ENCODE measurements at places on chromosomes 3 and 15. TPM values are rescaled to one million over a fixed set of nuclear protein-coding genes. Genes with fewer than 3 reads are reported as not detected.
A peak's percentile ranks its signal among the peaks of the same experiment; 100 is the strongest.

GRCh38 chr3:47475029-47475569 is 642 bp downstream of the SCAP start:
- DNase-seq = no peak
- H3K27ac ChIP-seq = peak overlapping the region; percentile 85
- H3K36me3 ChIP-seq = no peaks in the 10 kb centered on the region
- no peaks in the 10 kb centered on the region for H3K27me3 ChIP-seq
- H3K4me3 ChIP-seq = peak overlapping the region; percentile 97

GRCh38 chr3:171480526-171480925 is 20.3 kb upstream of the TNIK start:
- H3K27ac ChIP-seq = no peak overlapping the region
- H3K4me3 ChIP-seq = no peak overlapping the region
- DNase-seq = no peak

- no peak overlapping the region for H3K27ac ChIP-seq
- H3K36me3 ChIP-seq = no peaks in the 10 kb centered on the region
Measured at GRCh38 chr3:109025896-109026295, 72.2 kb upstream of the GUCA1C start.

GRCh38 chr3:179488213-179488612 is 36.9 kb upstream of the GNB4 start:
- no peaks in the 10 kb centered on the region for H3K27me3 ChIP-seq
- H3K27ac ChIP-seq = no peak overlapping the region
- no peaks in the 10 kb centered on the region for H3K4me1 ChIP-seq

GRCh38 chr15:52133510-52134220 is 21.1 kb upstream of the BCL2L10 start:
- no peaks in the 10 kb centered on the region for H3K36me3 ChIP-seq
- H3K27me3 ChIP-seq = no peaks in the 10 kb centered on the region
- no peak overlapping the region for H3K4me3 ChIP-seq
- H3K27ac ChIP-seq = no peak overlapping the region
- peaks cover 18% of the 10 kb centered on the region for H3K4me1 ChIP-seq

GRCh38 chr15:88377509-88377908 is 89.7 kb downstream of the MRPL46 start:
- no peaks in the 10 kb centered on the region for H3K36me3 ChIP-seq
- no peak for DNase-seq

DNA sequence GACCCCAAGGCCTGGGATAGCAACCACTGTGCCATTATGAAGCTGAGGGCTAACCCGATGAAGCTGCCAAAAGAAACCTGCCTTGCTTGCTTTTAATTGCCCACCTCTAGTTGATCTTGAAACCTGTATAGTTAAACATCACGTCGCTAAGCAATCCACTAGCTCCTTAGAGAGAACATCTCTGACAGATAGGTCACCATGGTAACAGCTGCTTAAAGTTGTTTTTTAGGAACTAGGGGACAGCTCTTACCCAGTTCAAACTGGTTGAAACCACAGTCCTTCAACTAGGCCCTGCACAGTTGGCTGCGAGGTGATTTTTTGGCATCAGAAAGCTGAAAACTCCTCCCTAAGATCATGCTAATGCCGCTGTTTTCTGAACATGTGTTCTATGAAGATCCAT is 135.7 kb downstream of the EBLN2 start:
- DNase-seq = no peak
- no peaks in the 10 kb centered on the region for H3K36me3 ChIP-seq
- no peak overlapping the region for H3K4me3 ChIP-seq
- no peak overlapping the region for H3K27ac ChIP-seq

DNA sequence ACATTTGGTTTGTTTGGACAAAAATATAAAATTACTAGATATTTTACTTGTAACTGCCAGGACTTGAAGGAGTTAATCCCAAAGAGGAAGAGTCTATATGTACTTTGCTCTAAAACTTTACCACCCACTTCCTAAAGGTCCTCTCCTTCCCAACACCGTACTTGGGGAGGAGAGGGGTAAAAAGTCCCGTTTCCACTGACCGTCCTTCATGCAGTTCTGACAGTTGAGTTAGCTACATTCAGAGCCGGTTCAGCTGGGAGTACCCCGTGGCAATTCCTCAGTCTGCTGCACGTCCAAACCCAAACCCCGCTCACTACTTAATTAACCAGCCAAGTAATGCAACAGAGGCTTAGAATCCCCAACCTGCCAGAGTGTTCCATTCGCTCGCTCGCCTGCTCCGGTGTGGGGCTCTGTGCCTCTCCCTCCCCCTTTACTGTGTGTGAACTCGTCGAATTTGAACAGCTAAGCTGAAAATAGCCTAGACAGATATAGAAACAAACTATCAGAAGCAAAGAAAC is 519.7 kb downstream of the FOXP1 start:
- peaks cover 67% of the 10 kb centered on the region for H3K4me1 ChIP-seq
- DNase-seq = no peak
- H3K36me3 ChIP-seq = no peaks in the 10 kb centered on the region
- H3K4me3 ChIP-seq = peak overlapping the region; percentile 73

- H3K36me3 ChIP-seq = no peaks in the 10 kb centered on the region
- no peak for DNase-seq
- no peaks in the 10 kb centered on the region for H3K27me3 ChIP-seq
- peaks cover 31% of the 10 kb centered on the region for H3K4me1 ChIP-seq
Measured at GRCh38 chr15:71148048-71148447, 32.8 kb downstream of the THSD4 start.

- H3K4me3 ChIP-seq = no peak overlapping the region
- H3K27me3 ChIP-seq = no peaks in the 10 kb centered on the region
- no peak overlapping the region for H3K27ac ChIP-seq
- H3K36me3 ChIP-seq = no peaks in the 10 kb centered on the region
- no peak for DNase-seq
Measured at GRCh38 chr3:27511724-27512422, 27.7 kb upstream of the SLC4A7 start.

DNA sequence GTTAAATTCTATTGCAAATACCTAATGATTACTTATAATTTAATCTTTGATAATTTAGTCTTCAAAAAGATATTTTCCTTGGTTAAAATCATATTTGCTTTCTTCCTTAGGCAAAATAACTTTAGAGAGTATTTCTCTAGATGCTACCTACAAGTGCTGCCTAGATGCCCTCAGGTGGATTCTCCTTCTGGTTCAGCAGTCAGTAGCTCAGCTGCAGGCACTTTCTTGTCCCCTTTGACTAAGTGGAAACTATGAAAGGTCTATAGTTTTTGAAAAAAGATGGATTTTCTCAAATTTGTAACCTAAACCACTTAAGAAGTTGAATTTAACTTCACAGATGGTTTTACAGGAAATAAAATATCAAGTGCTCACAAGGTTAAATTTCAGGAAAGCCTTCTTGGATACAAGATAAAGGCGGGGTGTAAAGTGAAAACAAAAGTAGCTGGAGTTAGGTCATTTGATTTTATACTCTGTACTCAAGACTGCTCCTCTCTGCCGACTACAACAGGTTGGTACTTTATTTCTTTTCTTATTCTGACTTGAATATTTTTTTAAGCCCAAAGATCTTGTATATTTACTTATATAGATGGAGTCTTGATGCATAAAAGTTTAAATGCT is at the start of gene ACKR4:
TSS of gene ACKR4 (plus strand) at position 455 of the 618 bp plus-strand sequence. CDS start 3,128 bp downstream, outside the sequence.
- H3K4me3 ChIP-seq = peak within 1 kb of the TSS; percentile 29
- DNase-seq = no peak
- H3K27me3 ChIP-seq = no peaks in the 10 kb centered on the region
- no peaks in the 10 kb centered on the region for H3K4me1 ChIP-seq
- H3K27ac ChIP-seq = no peak within 1 kb of the TSS
- no peaks in the 10 kb centered on the region for H3K36me3 ChIP-seq

DNA sequence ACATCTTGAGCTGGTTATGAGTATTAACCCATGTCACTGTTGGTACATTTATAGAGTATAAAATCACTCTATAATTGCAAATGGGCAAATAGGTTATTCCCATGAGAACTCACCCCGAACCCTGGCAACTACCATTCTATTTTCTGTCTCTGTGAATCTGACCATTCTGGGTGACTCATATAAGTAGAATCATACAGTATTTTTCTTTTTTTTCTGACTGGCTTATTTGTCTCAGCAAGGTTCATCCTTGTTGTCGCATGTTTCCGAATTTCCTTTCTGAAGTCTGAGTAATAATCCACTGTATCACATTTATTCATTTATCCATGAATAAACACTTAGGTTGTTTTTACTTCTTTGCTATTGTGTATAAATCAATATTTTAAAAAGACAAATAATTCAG is 59.9 kb upstream of the CHRM5 start:
- H3K36me3 ChIP-seq = no peaks in the 10 kb centered on the region
- no peak overlapping the region for H3K4me3 ChIP-seq
- H3K4me1 ChIP-seq = no peaks in the 10 kb centered on the region
- H3K27ac ChIP-seq = no peak overlapping the region
- H3K27me3 ChIP-seq = no peaks in the 10 kb centered on the region
- no peak for DNase-seq

GRCh38 chr15:46275701-46276100 is 640.9 kb downstream of the SQOR start:
- no peak overlapping the region for H3K4me3 ChIP-seq
- H3K36me3 ChIP-seq = no peaks in the 10 kb centered on the region
- H3K4me1 ChIP-seq = no peaks in the 10 kb centered on the region

DNA sequence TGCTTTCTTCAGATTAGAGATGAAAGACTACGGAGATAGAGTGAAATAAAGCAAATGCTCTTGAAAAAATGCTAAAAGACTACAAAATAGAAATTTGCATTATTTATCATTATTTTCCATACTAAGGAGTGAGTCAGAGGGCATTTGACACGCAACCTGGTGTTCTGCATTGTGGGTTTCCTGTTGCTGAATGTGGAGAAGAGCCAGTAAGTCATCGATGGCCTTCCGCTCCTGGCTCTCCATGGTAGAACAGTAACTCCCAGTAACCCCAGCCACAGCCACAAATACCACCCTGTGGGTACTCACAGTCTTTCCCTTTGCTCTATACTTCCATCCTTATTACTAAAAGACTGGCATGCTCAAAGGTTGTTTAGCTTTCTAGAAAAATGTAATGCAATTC is 61.5 kb downstream of the CGGBP1 start:
- no peaks in the 10 kb centered on the region for H3K27me3 ChIP-seq
- no peaks in the 10 kb centered on the region for H3K36me3 ChIP-seq
- no peak overlapping the region for H3K27ac ChIP-seq
- no peak for DNase-seq
- H3K4me1 ChIP-seq = no peaks in the 10 kb centered on the region
- H3K4me3 ChIP-seq = no peak overlapping the region

GRCh38 chr3:194268654-194269512 is 82.2 kb downstream of the CPN2 start:
- DNase-seq = peak; percentile 54
- no peaks in the 10 kb centered on the region for H3K36me3 ChIP-seq
- H3K4me1 ChIP-seq = peaks cover 62% of the 10 kb centered on the region
- no peak overlapping the region for H3K4me3 ChIP-seq
- H3K27ac ChIP-seq = peak overlapping the region; percentile 89

- no peaks in the 10 kb centered on the region for H3K36me3 ChIP-seq
- peak overlapping the region; percentile 74 for H3K27ac ChIP-seq
- H3K4me3 ChIP-seq = no peak overlapping the region
- peaks cover 40% of the 10 kb centered on the region for H3K4me1 ChIP-seq
Measured at GRCh38 chr3:188126934-188127333, 27.0 kb upstream of the LPP start.

GRCh38 chr15:56964182-56964581 is 45.7 kb downstream of the TCF12 start:
- DNase-seq = no peak
- no peaks in the 10 kb centered on the region for H3K4me1 ChIP-seq
- H3K27ac ChIP-seq = no peak overlapping the region
- no peak overlapping the region for H3K4me3 ChIP-seq
- no peaks in the 10 kb centered on the region for H3K27me3 ChIP-seq

DNA sequence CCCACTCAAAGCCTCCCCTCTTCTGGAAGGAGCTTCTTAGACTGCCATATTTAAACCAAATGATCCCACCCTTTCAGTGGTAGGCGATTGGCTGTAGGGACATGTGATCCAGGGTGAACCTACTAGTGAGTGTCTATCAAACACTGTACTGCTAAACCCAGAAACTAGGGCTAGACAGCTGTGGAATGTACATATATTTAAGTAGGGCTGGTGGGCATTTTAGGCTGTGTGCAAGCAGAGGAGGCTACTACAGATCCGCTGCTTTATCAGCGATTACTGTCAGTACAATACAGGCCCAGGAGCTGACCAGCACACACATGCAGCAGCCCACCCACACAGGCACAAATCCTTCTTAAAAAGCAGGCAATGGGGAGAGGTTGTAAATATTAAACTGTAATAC is 15.4 kb upstream of the LARP6 start:
- H3K27me3 ChIP-seq = no peaks in the 10 kb centered on the region
- no peaks in the 10 kb centered on the region for H3K36me3 ChIP-seq
- H3K4me3 ChIP-seq = no peak overlapping the region

DNA sequence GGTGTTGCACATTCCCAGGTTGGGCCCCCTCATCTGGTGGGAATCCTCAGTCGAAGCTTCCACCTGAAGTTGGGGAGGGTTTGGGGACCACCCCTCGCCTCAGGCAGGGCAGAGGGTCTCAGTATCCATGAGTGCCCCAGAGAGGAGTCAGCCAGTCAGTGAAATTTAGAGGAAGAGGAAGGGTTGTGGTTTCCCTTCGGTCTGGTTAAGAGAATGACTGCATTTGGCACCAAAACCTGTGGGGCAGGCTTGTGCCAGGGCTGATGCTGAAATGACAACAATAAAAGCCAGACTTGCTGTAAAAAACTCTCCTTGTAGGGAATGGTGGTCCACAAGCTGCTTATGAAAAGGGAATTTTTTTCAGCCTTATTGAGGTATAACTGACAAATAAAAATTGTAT is 22.6 kb downstream of the LMCD1 start:
- H3K4me3 ChIP-seq = no peak overlapping the region
- H3K4me1 ChIP-seq = no peaks in the 10 kb centered on the region
- H3K27ac ChIP-seq = no peak overlapping the region
- no peak for DNase-seq
- H3K27me3 ChIP-seq = no peaks in the 10 kb centered on the region
- H3K36me3 ChIP-seq = no peaks in the 10 kb centered on the region

DNA sequence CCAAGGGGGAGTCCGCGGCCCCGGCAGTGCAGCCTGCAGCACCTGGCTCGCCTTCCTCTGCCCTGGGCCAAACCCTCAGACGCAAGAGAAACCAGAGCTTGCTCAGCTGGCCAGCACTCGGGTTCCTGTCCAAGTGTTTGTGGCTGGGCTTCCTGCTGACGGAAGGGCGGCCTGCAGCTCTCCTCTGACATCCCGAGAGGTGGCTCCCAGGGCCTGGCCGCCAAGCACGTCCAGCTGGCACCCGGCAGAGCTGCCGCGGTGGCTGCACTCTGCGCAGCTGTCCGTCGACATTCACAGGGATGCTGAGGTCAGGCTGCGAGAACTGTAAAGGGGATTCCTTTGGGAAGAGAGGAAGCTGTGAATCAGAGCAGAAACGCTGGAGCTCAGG is 85.6 kb downstream of the CPN2 start:
- H3K27ac ChIP-seq = peak overlapping the region; percentile 79
- H3K4me3 ChIP-seq = no peak overlapping the region
- H3K27me3 ChIP-seq = no peaks in the 10 kb centered on the region
- H3K36me3 ChIP-seq = no peaks in the 10 kb centered on the region
- peak; percentile 98 for DNase-seq

- no peak overlapping the region for H3K4me3 ChIP-seq
- peak; percentile 48 for DNase-seq
- H3K27ac ChIP-seq = no peak overlapping the region
- H3K27me3 ChIP-seq = no peaks in the 10 kb centered on the region
Measured at GRCh38 chr15:75228787-75229186, 27.1 kb downstream of the C15orf39 start.

PYGO1 gene
- total RNA-seq = 14.5 TPM

AHSG gene
- not detected for total RNA-seq

ARID3B gene
- total RNA-seq = 3.3 TPM

VGLL3 gene
- total RNA-seq = 33.5 TPM

RBP2 gene
- total RNA-seq = not detected

GPR62 gene
- total RNA-seq = 1.1 TPM

TRIM42 gene
- total RNA-seq = not detected

PLSCR4 gene
- 67.4 TPM for total RNA-seq

TMC3 gene
- 0.71 TPM for total RNA-seq

DPPA2 gene
- total RNA-seq = not detected

Data from sigmoid colon (tissue), 7 donors.